ENCODE measurements at places on chromosomes 1 and 21.

DNA sequence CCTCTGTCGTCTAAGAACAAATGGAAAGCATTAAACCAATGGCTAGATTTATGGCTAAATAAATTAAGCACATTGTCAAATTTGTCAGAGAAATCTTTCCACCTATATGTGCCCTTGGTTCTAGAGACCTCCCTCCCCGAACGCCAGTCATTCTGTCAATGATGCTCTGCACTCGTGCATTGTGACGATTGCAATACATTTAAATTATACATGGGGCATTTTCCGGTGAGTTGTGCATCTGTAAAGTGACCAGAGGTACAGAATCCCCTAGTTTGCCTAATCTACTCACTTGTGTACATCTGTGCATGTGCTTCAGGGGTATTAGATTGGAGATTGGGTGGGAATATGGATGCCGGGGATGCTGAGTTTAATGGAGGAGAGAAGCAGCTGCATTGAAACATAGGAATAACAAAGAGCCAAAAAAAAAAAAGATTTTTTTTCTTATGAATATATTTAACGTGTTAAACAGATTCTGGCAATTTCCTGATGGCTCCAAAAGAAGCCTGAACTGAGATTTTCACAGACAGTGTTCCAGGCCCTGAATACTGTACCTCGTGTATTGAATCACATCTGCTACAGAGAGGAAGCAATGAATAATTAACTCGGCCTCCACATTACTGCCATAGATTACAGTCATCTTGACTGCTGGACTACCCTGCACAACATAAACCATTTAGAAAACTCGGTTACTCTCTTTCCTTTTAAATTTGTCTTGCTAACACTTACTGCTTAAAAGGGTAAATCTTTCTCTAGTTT, 149.0 kb upstream of the C1orf87 start:
- no peak for DNase-seq

DNA sequence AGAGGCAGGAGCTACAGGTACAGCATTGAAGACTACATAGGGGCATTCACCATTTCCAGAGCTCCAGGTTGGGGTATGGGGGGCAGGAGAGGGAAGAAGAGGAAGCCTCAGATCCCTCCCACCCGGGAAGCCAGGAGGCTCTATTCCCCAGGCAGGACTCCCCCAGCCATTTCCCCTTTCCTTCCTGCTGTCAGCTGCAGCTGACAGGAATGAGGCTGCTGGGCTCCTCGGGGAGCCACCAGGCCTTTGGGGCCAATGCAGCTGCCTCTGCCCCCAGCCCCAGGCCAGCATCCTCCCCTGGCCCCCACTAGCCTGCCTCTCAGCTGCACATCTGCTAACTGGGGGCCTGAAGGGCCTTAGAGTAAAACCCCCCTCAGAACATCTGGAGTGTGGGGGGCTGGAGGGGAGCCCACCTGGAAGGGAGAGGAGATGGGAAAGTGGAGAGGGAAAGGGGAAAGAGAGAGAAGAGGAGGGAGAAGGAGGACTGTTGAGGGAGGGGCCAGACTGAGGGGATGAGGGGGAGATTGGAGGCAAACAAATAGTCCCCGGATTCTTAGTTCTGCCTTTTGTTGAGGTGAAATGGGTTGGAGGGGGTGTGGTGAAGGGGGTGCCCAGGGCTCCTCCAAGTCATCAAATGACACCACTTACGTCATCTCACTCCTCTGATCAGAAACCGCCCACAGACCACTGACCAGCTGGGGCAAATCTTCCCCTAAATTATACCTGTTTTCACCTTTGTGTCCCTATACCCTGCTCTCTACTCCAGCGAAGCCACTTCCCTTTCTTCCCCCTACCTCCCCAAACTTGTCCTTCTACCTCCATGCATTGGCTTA, 58.0 kb downstream of the LGR6 start:
- DNase-seq, result no peak

- DNase-seq, result no peak
Observed at GRCh38 chr1:214496126-214496525, 55.3 kb downstream of the PTPN14 start.

DNA sequence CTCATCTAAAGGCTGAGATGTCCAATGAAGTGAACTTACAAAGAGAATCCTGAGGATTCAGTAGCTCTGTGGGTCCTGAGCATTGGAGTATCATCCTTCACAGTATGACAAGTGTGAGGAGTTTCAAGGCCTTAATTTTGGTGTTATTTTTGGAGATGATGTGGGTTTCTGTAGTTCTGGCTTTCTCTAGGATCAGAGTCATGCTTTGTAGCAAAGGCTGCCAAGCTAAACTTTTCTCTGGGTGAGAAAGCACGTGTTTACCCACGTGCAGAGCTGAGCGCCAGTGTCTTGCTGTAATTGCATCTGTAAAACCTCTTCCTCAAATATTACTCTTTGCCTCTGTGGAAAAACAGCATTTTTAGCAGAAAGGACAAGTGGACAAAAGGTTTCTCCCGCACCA, 387.8 kb upstream of the LYPLAL1 start:
- DNase-seq, result no peak

GRCh38 chr1:82836973-82837680, 1036.4 kb downstream of the ADGRL2 start:
- DNase-seq, result no peak

DNA sequence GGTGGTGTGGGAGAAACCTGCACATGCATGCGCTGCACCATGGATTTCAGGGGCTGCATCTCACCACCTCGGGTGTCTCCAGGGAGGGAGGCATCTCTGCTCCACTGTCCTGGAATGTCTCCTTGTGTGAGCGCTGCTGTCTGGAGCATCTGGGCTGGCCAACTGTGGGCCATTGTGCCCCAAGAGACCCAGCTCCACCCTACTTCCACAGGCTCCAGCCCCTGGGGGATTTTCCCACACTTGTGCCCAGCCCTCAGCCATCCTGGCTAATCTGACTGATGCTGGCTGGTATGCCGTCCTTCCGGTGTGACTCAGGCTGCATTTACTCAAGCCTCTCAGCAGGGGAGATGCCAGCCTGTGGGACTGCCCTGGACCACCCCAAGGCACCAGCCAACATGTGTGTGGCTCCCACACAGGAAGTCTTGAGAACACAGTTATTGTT, 62.0 kb downstream of the TRIM11 start:
- no peak for DNase-seq

GRCh38 chr21:43317959-43318358, 109.0 kb downstream of the SIK1 start:
- DNase-seq, result no peak

- no peak for DNase-seq
Observed at GRCh38 chr21:14998784-14999183, 66.0 kb downstream of the NRIP1 start.

DNA sequence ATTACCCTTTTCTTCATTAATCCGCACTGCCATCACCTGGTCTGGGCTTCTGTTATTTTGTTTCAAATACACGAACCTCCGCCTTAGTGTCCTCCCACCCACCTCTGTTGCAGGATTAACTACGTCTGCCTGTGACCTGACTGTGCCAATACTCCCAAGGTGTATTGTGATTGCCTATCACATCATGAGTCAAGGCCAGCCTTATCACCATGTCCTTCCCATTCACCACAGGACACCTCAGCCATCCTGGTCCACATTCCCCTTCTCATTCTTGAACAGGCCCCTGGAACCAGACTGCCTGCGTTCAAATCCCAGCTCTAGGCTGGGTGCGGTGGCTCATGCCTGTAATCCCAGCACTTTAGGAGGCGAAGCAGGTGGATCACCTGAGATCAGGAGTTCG, 14.4 kb downstream of the F11R start:
- DNase-seq, result no peak

- DNase-seq, result no peak
Observed at GRCh38 chr1:194477908-194478307, 1291.5 kb upstream of the B3GALT2 start.

- no peak for DNase-seq
Observed at GRCh38 chr1:212007886-212008285, 27.5 kb downstream of the INTS7 start.

GRCh38 chr1:228866468-228866867, 131.2 kb downstream of the RHOU start:
- no peak for DNase-seq

GRCh38 chr1:237834461-237834860, 56.3 kb downstream of the ZP4 start:
- no peak for DNase-seq

GRCh38 chr1:112840631-112841624, 115.1 kb downstream of the SLC16A1 start:
- no peak for DNase-seq

All from stimulated activated CD8-positive, alpha-beta memory T cell treated with anti-CD3 and anti-CD28 coated beads, Interleukin-4, amount 100 ng/mL, for 48 hours (primary cell).